CD8-positive, alpha-beta T cell (primary cell): ENCODE measurements at places on chromosomes 4 and X.

DNA sequence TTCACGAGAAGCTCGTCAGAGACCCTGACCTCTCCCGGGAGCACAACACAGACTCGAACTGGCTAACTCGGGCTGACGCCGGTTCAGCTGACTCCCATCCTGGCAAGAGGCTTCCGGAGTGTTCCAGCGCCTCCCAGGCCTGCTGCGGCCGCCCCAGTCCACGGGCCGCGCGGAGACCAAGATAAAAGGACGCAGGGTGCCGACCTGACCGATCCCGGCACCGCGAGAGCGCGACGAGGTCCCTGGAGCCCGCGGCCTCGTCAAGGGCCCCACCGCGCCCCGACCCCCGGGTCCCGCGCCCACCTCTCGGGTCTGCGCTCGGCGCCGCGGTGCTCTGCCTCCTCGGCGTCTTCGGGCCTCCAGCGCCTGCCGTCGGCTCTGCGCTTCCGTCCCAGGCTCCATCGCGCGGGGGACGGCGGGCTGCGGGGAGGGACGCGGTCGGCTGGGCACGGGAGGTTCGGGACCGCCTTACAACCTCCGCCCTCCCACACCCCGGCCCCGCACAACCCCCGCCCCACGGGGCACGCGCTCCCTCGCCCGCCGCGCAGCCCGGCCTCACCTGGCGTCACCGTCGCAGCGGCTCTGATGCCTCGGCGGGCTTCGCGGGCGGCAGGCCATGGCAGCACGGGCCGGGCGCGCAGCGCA lies 426 bp downstream of the SLBP start:
- peak; percentile 36 for DNase-seq

DNA sequence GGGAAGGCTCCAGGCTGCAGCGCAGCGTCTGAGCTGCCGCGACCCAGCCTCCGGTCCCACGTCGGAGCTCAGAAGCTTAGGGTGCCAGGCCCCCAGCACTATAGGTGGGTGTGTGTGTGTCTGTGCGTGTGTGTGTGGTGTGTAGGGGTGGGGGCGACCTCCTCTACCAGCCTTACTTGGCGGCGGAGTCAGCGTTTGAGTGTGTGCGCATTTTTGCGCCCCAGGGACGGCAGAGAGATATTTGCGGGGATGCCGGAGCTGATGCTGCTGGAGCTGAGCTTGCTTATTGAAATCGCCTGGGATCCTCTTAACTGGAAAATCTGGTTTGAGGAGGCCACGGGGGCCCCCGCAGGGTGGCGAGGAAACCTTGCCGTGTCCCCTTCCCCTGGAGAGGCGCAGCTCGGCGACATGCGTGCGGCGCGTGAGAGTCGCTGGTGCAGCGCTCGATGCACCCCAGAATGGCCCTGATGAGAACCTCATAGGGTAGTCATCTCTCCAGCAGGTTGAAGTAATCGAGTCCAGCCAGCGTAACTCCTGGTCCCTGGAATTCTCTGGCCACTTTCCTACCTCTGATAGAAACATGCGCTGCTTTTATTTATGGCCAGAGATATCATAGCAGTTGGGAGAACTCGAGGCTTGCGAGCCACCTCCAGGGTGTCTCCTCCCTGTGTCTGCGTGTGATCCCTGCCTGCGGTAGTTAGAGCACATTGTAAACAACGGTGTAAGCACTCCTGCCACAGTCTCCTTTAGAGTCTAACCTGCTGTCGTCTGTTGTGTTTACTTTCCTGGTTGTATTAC lies 2.7 kb downstream of the ADGRL3 start:
- no peak for DNase-seq

- no peak for DNase-seq
These were observed 41.6 kb upstream of the GIMD1 start for GRCh38 chr4:106409901-106410889.

DNA sequence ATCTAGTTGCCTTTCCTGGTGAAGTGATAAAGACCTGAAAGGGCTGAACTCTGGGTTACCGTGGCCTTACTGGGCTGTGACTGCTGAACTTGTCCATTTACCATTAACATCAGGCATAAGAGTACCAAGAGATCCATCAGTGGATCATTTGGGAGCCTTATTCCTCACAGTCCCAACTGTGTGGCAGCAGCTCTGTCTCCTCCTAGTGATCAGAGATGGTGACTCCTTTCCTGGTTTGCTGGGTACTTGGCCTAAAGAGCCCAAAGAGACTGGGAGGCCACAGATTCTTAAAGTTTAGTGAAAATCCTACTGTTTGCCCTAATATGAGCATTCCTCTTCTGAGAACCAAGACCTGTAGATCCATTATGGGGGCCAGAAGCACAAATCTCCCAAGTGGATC lies 56.3 kb upstream of the ATP6AP2 start:
- no peak for DNase-seq

GRCh38 chr4:7052923-7053715 lies 9.9 kb downstream of the TADA2B start:
- peak; percentile 24 for DNase-seq

DNA sequence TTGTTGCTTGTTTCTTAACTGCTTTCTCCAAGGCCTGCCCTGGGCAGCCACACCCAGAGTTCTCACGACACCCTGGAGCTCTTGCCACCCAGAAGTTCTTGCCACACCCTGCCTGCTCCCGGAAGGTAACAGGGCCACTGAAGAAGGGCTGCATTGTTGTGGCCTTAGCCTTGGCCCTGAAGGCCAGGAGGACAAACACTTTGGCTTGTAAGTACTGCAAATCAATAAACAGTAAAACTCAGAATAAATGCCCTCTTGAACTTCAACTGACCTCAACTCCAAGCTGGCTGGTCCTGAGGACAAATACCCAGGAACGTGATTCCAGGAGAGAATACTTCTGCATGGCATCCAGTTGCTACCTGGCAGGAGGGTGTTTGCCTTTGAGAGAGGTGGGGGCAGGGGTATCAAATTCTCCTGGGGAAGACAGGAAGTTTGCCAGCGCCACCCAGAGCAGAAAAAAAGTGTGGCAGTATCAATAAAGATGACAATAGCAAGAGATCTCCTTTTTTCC lies 54.1 kb downstream of the TLR10 start:
- DNase-seq = no peak

- no peak for DNase-seq
These were observed at the start of gene ZIC3 for GRCh38 chrX:137565921-137566745. Gene ZIC3, plus strand, starts transcription at chrX:137566127. Its CDS starts 565 bp downstream, at chrX:137566692.

GRCh38 chrX:24325231-24325630 lies 11.4 kb upstream of the SUPT20HL2 start:
- no peak for DNase-seq

- peak; percentile 16 for DNase-seq
These were observed 427 bp downstream of the ZNF182 start for GRCh38 chrX:48003367-48003757.

- DNase-seq = no peak
These were observed 23.3 kb downstream of the GLRA3 start for GRCh38 chr4:174805746-174806145.

DNA sequence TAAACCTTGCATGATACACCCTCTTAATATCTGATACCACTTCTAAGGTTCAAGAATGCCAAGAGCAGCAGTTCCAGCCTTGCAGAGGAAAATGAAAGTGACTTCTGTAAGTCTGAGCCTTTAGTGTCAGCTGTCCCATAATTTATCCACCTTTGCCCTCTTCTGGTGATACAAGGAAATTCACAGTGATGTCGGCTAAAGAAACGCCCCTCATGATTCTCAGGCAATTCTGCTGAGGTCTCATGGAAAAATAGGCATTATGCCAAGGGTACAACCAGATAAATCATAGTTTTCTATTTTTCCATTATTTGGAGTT lies 172.2 kb upstream of the CXCL13 start:
- no peak for DNase-seq

GRCh38 chrX:22122510-22122909 lies 90.4 kb downstream of the PHEX start:
- no peak for DNase-seq

DNA sequence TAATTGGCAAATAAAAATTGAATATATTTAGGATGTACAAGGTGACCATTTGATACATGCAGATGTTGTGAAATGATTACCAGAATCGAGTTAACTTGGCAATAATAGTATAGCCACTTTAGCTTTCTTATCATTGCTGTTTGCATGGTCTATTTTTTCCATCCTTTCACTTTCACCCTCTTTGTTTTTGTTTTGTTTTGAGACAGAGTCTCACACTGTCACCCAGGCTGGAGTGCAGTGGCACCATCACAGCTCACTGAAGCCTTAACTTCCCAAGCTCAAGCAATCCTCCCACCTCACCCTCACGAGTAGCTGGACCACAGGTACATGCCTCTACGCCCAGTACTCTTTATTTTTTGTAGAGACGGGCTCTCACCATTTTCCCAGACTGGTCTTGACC lies 218.6 kb upstream of the ADGRL3 start:
- no peak for DNase-seq
